SJSA1 (cell line): ENCODE measurements at places on chromosomes 7 and 10. TPM values are rescaled to one million over a fixed set of nuclear protein-coding genes. Genes with fewer than 3 reads are reported as not detected.

C7orf57 gene
- total RNA-seq = 0.34 and 3.8 TPM in 2 replicates

DNA sequence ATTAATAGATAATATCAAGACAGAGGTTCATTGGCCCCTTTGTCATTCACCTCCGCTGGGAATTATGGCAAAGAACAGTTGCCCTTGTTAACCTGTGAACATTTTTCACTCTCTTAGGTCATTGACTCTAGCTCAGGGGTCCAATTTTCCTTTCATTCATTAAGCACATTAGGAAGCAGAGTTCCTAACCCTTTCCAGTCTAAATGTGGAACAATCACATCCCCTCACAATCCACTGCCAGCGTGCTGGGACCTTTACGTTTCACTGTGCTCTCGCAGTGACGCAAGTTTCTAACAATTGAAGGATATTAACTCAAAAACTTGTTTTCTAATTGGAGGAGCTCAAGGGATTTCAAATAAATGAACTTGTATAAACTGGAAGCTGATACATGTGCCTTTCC lies 79.3 kb upstream of the MEOX2 start:
- no peak for DNase-seq

- no peak for DNase-seq
Observed at GRCh38 chr10:105239311-105240219, 598.5 kb downstream of the SORCS3 start.

- DNase-seq = peak; percentile 86
Observed at GRCh38 chr10:132065491-132066105, at the start of gene JAKMIP3. JAKMIP3 (plus strand) TSS chr10:132065946; CDS start chr10:132104809, 38,863 bp downstream.

- DNase-seq = peak; percentile 51
Observed at GRCh38 chr10:99658622-99659030, 683 bp upstream of the ENTPD7 start.
